ENCODE measurements at places on chromosomes 2 and 18. TPM values are rescaled to one million over a fixed set of nuclear protein-coding genes. Genes with fewer than 3 reads are reported as not detected.

GRCh38 chr2:176813621-176814049 is 399.0 kb upstream of the HNRNPA3 start:
- DNase-seq: no peak

TTC21B gene
- total RNA-seq: 22.1 TPM

DNA sequence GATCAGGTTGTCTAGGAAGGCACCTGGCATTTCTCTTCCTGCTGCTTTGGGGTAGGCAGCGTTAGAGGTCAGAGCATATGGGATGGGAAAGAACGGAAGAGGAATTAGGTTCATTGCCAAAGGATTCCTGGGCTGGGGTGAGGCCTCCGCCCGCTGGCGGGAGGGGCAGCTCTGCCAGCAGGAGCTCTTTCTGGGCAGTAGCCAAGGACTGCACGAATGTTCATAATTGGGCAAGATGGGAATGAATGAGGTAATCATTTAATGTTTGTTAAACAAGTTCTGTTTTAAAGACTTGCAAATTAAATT is 253.9 kb downstream of the AGAP1 start:
- no peak for DNase-seq

- no peak for DNase-seq
Observed at GRCh38 chr2:24984912-24985311, 13.2 kb upstream of the DNAJC27 start.

DNA sequence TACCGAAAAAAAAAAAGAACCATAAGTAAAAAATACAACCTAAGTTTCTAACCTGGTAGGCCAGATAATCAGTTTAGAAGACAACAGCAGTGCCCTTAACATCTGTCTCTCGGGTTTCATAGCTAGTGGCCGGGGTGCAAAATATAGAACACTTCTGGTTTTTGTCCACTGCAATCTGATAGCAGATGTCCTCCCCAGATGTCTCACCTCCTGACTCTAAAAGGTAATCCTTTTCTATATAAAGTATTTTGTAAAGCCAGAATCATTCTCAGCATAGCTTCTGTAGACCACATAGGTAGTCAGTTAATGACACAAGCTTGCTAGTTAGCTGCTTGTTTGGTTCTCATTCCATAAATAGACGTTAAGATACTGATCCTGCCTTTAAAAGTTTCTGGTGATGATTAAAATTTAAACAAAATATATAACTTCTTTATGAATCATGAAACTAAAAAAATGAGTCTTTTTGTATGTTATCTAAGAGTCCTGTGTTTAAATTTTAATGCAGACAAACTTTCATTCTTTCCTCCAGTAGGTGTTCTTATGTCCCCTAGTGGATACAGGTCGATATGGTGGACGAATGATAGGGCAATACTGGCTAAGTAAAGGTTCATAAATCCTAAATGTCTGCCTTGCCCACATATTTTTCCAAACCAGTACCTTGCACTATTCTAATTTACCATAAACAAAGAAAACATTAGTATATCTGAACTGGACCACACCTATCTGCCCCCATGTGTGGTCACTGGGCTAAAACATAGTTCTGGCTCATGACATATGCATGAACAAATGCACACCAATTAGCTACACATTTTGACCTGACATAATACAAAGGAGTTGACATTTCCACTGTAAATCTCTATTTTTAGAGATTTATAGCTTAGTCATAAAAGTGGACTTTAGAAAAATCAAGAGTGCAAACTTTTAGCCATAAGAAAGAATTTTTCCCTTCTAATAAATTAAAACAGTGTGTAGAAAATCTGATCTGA is 171.0 kb downstream of the SRBD1 start:
- DNase-seq: no peak

ARMC9 gene
- total RNA-seq: 2.2 TPM

DNA sequence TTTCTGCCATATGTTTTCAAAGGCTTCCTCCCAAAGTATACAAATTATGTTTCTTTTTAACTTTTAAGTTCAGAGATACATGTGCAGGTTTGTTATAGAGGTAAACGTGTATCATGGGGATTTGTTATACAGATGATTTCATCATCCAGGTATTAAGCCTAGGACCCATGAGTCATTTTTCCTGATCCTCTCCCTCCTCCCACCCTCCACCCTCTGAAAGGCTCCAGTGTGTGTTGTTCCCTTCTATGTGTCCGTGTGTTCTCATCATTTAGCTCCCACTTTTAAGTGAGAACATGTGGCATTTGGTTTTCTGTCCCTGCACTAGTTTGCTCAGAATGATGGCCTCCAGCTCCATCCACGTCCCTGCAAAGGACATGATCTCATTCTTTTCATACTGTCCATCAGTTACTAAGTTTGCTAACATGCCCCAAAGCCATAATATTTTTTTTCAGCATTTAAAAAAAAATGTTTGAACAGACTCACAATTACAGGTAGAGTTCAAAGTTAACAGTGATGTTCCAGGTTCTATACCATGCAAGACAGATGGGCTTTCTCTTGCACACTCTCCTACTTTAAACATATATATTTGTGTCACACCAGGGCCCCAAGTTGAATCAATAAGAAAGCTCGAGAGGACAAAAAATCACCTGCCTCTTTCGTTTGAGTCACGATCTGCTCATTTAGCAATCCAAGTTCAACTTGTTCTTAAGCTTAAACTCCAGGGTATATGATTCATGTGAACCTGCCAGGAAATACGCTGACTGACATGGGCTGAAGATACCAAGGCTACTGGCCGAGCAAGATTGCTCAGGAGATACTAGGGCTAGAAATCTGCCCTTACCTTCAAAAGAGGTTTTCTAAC is 77.6 kb downstream of the AP1S3 start:
- DNase-seq: no peak

DNA sequence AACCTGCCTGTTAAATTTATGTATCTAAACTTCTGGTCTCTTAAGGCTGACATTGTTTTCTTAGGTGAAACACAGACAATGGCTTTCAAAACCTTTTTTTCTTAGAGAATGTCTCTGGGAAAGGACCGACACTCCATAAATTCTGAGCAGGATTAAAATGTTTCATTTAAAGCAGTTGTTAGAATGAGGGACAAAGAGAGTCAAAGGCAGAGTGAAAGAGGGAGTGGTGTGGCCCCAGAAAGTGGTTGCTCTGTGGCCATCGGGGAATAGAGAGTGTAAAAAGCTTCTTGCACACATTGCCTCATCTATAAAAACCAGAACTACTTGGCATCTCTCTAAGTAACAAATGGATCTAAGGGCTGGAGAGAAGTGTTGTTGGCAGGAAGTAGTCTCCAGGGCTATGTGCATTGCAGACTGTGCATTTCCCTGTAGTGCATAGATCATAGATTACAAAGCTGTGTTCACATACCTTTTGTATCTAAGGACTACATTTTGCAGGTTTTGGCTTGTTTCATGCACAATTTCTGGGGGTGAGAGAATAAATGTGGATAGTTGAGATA is 3.6 kb downstream of the RPRM start:
- DNase-seq: no peak

DNA sequence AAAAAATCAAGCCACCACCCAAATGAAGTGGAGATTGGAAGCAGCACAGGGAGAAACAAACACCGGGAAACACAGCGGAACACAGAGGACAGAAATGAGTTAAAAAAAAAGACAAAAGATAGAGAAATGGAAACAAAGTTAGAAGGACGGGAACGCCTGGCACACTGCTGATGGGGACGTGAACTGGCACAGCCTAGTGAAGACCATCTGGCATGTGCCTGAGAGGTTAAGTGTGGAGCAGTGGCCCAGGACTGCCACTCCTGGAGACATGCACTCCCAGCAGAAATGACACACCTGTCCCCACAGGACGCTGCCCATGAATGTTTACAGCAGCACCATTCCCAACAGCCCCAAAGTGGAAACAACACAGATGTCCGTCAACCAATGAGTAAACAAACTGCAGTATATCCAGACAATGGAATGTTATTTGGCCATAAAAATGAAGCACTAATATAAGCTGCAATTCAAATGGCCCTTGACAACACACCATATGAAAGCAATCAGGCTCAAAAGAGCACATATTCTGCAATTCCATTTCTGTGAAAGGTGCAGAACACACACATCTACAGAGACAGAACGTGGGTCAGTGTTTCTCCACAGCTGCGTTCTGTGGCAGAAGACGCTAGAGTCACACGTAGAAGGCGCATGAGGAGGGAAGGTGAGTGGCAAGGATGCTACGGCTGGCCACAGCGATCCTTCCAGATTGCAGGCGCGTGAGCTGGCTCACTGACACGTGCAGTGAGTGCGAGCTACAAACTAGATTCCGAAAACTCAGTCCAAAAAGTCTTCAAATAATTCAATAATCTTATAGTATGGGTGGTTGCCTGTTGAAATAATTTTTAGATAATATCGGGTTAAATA is 24.6 kb downstream of the THAP4 start:
- DNase-seq: no peak

- DNase-seq: no peak
Observed at GRCh38 chr2:96665083-96665569, 22.6 kb downstream of the FER1L5 start.

GRCh38 chr2:65500310-65501040 is 68.1 kb upstream of the SPRED2 start:
- no peak for DNase-seq

DNA sequence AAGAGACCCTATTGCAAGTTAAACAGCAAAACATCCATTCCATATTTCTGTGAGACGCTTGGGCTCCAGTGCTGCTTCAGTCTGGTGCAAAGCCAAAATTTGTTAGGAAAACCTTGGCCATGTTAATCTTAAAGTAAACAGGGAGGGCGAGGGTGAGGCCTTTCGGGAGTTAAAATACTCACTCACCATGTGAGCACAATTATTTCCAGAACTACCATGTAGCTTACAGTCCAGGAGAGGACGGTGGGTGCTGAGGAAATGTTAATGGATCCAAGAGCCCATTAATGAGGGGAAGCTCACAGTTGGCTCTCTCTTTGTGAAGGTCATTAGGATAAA is 286.4 kb downstream of the SLC8A1 start:
- no peak for DNase-seq

XIRP2 gene
- total RNA-seq: not detected

DNA sequence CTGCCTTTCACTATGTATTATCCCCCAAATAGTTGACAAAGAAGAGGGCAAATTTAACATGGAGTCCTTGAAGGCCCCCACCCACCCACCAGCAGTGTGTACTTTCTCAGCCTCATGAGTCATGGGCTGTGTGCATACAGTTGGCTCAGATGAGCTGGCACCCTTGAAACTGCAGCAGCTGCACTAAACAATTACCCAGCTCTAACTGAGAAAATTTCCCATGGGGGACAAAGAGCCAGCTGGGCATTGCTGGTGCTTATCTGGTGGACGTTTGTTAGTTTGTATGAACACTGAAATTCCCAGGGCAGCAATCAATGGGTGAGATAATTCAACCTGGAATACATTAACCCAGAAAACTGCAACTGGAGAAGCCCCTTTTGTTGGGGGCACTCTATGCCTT is 131.7 kb downstream of the GCA start:
- DNase-seq: no peak

SLC4A3 gene
- total RNA-seq: not detected

DNA sequence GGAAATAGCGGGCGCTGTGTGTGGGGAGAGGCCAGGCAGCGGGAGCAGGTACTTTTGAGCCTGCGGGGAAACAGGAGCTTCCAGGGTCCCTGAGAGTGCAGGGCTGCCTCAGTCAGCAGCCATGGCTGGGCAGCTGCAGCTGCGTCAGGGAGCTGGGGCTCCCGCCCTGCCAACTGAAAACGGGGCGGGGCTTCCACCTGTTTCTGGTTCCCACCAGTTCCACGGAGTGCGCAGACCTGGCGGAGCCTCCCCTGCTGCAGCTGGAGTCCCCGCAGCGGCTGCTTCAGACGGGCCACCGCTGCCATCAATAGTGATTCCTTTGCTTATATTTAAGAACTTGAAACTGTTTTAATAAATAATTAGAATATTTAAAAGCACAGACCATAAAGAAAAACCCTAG is 30.6 kb upstream of the RPRM start:
- peak; percentile 4 for DNase-seq

UGT1A4 gene
- total RNA-seq: not detected

GRCh38 chr18:39753178-39753577 is 2187.6 kb upstream of the CELF4 start:
- no peak for DNase-seq

GRCh38 chr2:62789518-62789917 is 84.0 kb downstream of the EHBP1 start:
- DNase-seq: no peak

- DNase-seq: no peak
Observed at GRCh38 chr2:134866498-134867099, 28.2 kb downstream of the ACMSD start.

FAM98A gene
- 52.3 TPM for total RNA-seq

DNA sequence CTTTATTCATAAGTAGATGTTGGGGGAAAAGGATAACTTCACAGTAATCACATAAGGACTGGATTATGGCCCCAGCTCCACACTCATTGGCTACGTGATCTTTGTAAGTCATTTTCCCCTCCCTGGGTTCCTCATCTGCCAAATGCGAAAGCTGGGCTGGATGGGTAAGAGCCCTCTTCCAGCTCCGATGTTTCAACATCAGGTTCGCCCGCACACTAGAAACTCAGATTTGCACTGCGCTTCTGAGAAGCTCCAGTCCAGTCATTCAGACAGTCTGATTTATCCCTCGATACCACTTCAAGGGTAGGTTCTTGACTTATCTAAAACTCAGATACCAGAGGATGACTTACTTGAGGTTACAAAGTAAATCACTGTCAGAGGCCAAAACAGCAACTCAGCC is 31.0 kb upstream of the RMDN2 start:
- no peak for DNase-seq

DTNA gene
- total RNA-seq: 0.41 TPM

DNA sequence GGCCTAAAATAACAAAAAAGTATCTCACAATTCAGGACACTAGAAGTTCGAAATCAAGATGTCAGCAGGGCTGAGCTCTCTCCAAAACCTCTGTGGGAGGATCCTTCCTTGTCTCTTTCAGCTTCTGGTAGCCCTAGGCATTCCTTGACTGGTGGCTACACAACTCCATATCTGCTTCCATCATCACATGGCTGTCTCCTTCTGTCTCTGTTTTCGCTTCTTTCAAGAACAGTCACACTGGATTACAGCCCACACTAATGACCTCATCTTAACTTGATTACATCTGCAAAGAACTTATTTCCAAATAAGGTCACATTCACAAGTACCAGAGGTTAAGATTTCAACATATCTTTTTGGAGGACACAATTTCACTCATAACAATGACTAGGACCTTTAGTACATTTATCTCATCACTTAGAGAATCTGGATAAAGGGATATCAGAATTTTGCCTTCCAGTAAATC is 275.2 kb downstream of the IRS1 start:
- no peak for DNase-seq

MOCOS gene
- total RNA-seq: 0.13 TPM

IMPA2 gene
- total RNA-seq: 20.8 TPM

- no peak for DNase-seq
Observed at GRCh38 chr2:240322231-240322955, 113.1 kb upstream of the GPC1 start.

DNA sequence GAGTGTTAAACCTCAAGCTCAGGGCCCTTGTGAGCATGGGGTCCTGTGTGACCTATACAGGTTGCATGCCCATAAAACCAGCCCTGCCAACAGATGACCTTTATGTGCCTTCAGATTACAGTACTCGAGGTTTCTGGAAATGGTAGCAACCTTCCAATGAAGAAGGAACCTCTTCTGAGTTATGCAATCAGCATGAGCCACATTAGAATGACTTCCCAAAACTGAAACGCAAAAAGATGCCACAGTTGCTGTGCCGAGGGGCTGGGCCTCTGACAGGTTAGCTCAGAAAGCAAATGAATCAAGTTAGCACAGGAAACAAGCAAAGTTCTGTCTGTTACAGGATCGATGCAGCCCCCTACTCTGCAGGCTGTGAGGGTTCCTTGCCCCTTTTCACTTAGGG is 37.7 kb downstream of the TGFA start:
- DNase-seq: peak; percentile 8

VWA3B gene
- not detected for total RNA-seq
